ENCODE measurements at places on chromosomes 5 and 9.

- peak; percentile 69 for DNase-seq
Observed at GRCh38 chr9:134492281-134492691, 149.3 kb upstream of the COL5A1 start.

DNA sequence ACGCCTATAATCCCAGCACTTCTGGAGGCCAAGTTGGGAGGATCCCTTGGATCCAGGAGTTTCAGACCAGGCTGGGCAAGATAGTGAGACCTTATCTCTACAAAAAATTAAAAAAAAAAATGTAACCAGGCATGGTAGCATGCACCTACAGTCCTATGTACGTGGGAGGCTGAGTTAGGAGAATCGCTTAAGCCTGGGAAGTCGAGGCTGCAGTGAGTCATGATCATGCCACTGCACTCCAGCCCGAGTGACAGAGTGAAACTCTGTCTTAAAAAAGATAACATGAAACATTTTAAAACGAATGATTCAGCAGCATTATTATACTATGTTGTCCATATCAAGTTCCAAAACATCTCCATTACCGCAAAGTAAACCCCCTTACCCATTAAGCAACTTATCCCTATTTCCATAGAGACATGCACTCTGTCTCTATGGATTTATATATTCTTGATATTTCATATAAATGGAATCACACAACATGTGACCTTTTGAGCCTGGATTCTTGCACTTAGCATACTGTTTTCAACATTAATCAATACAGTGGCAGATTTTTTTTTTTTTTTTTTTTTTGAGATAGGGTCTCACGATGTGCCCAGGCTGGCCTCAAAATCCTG, 56.9 kb upstream of the MTMR12 start:
- no peak for DNase-seq

DNA sequence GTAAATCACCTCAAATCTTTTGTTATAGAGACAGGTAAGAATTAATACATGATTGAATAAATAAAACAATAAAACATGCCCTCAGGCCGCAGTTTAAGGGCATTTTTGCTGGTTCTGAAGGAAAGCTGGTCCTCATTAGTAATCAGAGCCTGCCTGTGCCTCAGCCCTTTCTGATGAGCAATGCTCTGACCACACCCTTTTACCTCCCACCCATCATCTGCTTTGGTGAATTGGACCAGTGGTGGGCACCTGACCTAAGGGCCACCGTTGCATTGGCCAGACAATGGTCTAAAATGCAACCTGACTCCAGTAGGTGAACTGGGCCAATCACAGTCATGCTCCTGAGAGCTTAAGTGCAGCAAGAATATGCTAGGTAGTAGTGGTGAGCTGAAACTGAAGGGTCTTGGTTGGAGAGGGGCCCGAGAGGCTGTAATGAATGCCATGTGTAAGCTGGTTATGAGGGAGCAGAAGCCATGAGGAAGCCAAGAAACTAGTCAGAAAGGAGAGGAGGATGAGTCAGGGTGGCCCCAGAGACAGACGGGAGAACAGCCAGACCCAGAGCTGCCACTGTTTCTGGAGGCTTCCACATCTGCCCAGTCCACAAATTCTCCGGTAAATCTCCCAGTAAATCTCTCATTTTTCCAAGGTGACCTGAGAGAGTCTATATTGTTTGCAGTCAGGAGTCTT, 45.5 kb upstream of the ZSWIM6 start:
- DNase-seq, result no peak

DNA sequence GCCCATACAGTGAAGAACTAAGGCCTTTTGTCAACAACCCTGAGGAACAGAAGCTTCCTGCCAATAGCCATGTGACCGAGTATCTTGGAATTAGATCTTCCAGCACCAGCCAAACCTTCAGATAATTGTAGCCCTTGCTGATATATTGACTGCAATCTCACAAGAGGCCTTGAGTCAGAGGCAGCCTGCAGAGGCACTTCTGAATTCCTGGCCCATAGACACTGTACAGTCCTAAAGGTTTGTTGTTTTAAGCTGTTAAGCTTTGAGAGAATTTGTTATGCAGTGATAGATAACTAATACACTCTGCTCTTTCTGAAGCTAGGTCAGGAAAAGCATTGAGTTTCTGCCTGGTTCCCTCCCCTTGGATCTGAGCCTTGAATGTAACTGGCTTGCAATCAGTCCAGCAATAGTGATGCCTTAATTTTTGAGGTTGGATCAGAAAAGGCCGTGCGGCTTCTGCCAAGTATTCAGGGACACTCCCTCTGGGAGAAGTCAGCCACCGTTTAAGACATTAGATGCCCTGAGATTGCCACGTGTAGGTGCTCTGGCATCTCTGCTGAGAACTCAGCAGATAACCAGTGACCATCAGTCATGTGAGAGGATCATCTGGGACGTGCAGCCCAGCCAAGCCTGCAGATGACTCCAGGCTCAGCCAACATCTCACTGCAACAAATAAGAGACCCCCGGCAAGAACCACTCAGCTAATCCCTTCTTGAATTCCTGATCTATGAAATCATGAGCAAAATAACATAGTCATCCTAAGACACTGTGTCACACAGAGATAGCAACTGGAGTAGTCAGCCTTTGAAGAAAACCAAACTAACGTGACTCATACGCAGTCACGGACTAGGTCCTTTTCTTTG, 126.8 kb upstream of the STC2 start:
- DNase-seq, result no peak

DNA sequence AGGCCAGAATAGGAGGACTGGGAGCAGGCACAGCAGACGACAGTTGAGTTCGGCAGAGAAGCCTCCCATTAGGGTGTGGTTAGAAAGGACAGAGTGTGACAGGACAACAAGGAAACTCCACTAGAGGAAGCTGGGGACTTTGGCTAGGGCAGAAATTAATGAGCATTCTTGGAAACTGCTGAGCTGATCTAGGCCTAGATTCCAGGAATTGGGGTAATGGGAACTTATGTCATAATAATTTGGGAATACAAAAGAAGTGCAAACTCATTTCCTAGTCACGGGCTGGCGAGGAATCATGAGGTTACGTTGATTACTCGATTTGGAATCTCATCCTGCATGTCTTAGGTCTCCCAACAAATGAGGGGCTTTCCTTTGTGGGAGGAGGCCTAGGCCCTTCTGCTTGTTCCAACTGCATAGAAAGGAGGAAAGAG, 144.6 kb upstream of the RPS23 start:
- DNase-seq, result no peak

DNA sequence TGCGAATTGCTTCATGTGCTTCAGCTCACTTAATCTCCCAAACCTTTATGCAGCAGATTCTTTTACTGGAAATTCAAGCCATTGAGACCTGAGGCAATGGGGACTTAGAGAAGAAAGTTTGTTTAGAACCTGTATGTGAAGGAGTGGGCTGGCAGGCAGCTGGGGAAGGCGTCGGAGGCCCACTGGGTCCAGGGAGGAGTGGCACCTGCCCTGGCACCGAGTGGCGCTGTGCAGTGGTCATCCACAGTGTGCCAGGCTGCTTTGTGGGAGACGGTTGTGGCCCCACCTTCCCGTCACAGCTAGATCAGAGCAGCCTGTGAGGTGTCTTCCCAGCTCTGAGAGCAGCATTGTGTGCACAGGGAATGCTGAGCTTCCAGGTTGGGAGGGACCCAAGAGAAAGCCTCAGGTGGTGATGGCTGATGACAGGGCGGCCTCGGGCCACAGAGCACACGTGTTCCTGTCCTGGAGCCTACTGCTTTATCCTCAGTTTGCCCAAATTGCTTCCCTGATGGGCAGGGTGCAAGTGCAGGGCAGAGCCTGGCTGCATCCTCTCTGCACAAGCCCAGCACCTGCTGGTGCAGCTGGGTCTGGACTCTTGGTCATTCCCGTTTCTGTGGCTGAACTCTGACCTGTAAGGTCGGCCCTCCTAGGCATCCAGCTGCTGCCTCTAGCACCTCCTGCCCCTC, 175.2 kb downstream of the CACNA1B start:
- DNase-seq, result no peak

GRCh38 chr9:114792396-114792795, 13.4 kb downstream of the TNFSF15 start:
- DNase-seq, result no peak

GRCh38 chr5:149731332-149731616, 1.2 kb downstream of the PPARGC1B start:
- DNase-seq, result no peak

GRCh38 chr5:69213513-69214215, 21.0 kb upstream of the CDK7 start:
- DNase-seq, result no peak

DNA sequence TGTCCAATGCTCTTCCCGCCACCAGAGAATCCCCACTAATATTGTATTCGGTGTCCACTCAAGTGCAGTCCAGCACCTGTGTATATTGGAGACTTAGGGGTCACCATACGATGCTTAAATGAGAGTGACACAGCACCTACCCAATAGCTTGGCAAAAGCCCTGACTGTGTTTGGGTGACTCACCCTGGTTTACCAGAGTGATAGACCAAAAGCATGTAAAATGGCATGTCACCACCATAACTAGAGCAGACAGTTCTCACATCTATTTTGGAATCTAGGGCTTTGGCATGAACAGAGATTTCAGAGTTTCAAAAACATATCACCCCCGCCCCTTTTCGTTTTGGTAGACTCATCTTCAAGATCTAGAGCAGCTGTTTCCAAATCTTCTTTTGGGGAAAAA, 217.3 kb upstream of the RASEF start:
- DNase-seq, result no peak

DNA sequence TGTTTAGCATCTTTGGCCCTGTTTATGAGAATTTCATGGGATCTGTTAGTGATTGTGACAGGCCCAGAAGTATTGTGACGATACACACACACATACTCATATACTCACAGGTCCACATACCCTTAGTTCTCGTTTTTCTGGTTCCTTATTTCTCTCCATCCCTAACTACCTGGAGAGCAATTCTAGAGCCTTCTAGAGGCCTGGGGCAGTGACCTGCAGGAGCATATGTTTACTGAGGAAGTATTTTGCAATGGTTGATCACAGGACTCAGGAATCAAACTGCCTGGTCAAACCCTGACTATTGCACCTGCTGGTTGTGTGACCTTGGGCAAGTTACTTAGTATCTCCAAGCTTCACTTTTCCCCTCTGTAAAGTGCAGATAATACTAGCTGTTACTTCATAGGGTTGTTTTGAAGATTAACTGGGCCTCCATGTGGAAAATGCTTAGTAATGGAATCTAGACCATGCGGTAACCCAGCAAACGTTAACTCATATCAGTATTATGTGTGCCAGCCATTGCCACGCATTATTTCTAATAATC, 8.7 kb downstream of the PAPPA start:
- no peak for DNase-seq

DNA sequence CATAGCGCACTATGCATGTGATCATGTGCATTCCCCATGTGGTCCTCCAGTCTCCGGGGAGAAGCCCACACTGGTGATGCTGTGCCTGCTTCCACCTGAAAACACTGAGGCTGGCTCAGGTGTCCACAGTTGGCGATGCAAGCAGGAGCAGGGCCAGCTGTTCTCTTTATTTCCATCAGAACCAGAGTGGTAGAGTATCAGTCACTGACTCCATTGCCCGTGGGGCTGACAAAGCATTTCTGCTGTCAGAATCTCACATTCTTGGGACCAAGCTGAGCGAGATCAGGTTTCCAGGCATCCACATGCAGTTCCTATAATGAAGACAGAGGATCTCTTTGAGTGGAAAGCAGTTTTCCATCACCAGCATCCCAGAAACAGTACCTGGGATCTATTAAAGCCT, 52.5 kb downstream of the GADD45G start:
- peak; percentile 6 for DNase-seq

DNA sequence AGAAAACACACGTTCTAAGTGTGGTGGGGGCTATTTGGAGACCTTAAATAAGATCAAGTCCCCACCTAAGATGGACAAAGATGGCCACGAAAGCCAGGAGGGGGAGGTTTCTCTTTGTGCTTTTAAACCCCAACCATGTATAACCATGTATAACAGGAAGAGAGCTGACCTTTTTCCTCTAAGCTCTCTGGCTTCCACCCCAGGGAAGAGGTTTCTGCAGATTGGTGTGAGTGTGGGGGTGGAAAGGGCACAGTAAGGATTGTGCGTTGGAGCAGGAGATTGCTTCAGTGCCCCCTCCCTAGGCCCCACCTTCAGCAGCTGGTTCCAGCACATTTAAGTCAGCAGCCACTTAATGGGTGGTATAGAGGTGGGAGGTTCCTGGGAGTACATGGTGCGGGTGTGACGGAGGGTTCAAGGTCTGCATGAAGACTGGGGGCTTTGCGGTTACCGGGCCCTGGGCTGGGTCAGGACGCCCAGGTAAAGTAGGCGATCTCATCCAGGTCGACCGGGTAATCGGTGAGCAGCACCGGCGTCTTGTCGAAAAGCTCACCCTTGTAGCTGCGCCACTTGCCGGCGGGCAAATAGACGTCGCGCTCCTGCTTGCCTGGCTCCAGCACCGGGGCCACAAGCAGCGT, 6.2 kb downstream of the MYORG start:
- no peak for DNase-seq

- DNase-seq, result no peak
Observed at GRCh38 chr9:120561709-120562108, 18.3 kb downstream of the CDK5RAP2 start.

DNA sequence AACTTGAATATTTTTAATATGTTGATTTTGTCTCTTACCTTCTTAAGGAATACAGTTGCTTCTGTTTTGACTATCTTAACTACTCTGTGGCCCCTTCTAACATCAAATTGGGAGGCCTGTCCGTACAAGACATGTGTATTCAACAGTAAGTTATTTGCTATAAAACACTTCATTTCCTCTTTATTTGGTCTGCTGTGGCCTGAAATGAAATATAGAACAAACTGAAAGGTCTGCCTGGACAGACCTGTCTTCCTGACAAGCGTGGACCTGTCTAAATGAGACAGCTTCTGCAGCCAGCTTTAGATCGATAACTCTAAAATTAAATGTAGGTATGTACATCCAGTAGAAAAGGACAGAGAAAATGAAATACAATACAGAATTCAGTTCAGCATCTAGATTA, 2.2 kb upstream of the LPAR1 start:
- DNase-seq, result no peak

DNA sequence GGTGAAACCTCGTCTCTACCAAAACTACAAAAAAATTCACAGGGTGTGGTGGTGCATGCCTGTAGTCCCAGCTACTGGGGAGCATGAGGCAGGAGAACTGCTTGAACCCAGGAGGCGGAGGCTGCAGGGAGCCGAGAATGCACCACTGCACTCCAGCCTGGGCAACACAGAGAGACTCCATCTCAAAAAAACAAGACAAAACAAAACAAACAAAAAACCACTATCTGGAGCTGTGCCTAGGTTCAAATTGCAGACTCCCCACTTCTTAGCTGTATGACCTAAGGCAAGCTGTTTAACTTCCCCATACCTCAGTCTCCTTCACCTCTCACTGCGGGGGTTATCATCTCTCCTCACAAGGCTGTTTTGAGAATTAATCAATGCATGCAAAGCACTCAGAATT, 68.0 kb downstream of the MAPKAP1 start:
- DNase-seq, result no peak

GRCh38 chr5:71903808-71904207, 184.7 kb downstream of the CARTPT start:
- no peak for DNase-seq

DNA sequence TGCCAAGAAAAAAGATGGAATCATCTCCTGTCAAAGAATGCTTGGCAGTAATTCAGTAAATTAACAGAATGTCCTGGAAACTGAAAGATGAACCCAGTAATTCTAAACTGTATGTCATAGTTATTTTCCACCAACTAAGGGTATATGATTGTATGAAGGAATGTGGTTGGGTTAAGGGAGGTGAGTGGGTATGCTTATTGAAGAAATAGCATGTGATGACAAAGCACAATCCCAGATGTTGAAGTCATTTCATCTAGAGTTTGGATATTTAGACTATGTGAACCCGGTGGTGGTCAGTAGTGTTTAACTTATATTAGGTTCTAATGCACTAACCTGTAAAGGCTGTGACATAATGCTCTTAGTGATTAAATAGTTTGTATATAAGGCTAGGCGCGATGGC, 87.3 kb downstream of the CDKN2A start:
- DNase-seq, result no peak

All from brain (organoid and tissue), 16 donors.